ENCODE measurements at places on chromosomes 3 and 15.

- DNase-seq, result no peak
Observed at GRCh38 chr3:143122608-143123352, 3.2 kb downstream of the CHST2 start.

DNA sequence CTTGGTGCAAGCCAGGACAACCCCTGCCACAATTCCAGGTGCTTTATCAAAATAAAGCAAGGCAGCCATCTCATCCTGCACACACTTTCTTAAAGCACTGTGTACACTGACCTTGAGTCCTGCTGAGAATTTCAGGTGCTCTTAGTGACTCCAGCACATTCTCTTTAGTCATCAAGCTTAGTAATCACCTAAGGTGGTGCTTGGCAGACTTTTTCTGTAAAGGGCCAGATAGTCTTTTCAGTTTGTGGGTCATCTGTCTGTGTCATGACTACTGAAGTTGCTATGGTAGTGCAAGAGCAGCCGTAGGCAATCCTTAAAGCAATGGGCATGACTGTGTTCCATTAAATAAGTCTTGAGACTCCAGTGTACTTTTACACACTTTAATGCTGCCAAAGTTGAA, 36.4 kb downstream of the RIOX2 start:
- no peak for DNase-seq

- no peak for DNase-seq
Observed at GRCh38 chr15:87145696-87146095, 1066.0 kb downstream of the AGBL1 start.

GRCh38 chr3:153215966-153216365, 53.9 kb downstream of the RAP2B start:
- DNase-seq, result no peak

GRCh38 chr3:11716573-11717290, 73.0 kb upstream of the VGLL4 start:
- no peak for DNase-seq

DNA sequence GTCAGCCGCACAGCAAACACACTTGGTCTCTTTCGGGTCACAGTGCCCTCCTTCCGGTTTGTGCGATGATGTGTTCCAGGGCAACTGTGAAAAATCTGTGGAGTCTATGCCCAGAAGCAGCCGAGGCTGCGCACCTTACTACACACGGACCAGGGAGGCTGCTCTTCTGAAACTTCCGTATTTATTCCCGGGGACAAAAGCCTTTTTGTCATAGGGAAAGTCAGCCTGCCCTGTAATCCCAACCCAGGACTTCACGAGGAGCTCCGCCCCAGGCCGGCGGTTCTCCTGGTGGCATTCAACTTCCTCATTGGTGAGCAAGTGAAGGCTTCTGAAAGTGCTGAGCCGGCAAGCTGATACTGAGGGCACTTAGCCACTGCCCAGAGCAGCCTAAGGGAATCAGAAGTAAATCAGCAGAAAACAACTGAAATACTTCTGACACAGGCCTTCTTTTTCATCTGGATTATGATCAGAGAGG, 126.5 kb downstream of the FMN1 start:
- DNase-seq, result no peak

DNA sequence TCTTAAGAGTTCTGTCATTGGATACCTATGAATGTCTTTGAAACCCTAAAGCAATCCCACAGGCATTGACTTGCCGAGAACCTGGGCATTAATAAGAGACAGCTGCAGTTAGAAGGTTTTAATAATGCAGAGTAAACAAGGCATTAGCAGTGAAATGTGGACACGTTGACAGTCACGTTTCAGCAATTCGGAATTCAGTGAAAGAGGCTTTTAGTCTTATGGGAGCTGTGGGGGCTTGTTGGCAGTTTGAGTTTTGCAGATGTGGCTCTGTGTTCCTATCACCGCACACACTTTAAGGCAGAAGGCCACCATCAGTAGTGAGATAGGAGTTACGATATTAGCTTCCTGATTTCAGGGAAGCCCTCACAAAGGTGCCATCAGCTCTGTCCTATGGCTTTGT, 145.2 kb upstream of the NUDT16 start:
- DNase-seq, result no peak

DNA sequence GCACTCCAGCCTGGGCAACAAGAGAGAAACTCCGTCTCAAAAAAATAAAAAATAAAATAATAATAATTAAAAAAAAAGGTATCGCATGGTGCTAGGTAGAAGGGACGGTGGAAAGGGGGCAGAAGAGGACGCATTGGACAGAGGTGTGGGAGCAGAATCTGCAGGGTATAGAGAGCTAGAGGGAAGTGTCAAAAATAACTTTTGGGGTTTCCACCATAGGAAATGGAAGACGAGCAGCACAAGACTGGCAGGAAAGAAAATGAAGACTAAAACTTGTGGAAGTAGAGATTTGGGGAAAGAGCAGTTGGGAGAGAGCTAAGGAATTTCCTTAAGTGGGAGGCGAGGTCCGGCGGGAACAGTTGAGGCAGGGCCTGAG, 585 bp upstream of the MKRN2 start:
- no peak for DNase-seq

GRCh38 chr3:152480282-152480953, 211.7 kb downstream of the MBNL1 start:
- no peak for DNase-seq

- DNase-seq, result no peak
Observed at GRCh38 chr3:7382293-7383010, 521.5 kb downstream of the GRM7 start.

GRCh38 chr3:99833617-99834205, 16.0 kb downstream of the CMSS1 start:
- no peak for DNase-seq

GRCh38 chr3:78086150-78086549, 1046.3 kb downstream of the ROBO2 start:
- DNase-seq, result no peak

- DNase-seq, result no peak
Observed at GRCh38 chr3:127823426-127823857, 1.1 kb upstream of the MGLL start.

DNA sequence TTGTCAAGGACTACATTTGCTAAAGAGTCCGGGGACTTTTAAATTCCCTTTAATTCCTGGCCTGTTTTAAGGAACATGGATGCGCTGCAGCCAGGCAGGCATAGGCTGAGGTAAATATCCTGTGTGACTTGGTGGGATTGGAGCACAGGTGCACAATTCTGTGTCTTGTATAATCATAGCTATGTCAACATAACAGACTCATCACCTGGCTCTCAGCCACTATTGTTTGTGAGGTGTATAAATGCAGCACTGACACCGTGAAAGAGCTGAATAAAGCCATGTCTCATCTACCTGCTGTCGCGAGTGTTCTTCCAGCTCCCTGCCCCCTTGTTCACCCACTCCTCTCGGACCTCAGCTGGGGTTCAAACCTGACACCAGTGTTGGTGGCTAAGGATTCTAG, 109.7 kb downstream of the MFSD1 start:
- no peak for DNase-seq

GRCh38 chr3:66538390-66538789, 37.6 kb upstream of the LRIG1 start:
- no peak for DNase-seq

DNA sequence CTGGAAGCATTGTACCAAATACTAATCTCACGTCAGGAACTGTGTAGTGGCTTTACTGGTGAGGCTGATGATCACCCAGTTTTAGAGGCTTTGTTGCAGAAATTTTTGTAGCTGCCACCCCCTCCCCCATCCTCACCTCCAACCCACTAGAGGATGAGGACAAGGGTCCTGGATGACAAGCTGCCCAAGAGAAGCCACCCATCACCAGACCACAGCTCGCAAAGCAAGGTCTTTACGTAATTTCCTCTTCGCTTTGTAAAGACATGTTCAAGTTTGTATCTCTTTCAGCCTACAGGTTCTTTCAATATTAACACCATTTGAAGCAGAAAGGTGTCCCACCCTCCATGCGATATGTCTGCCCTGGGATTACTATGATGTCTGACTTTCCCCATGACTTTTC, 74.2 kb downstream of the LDHAL6B start:
- no peak for DNase-seq

DNA sequence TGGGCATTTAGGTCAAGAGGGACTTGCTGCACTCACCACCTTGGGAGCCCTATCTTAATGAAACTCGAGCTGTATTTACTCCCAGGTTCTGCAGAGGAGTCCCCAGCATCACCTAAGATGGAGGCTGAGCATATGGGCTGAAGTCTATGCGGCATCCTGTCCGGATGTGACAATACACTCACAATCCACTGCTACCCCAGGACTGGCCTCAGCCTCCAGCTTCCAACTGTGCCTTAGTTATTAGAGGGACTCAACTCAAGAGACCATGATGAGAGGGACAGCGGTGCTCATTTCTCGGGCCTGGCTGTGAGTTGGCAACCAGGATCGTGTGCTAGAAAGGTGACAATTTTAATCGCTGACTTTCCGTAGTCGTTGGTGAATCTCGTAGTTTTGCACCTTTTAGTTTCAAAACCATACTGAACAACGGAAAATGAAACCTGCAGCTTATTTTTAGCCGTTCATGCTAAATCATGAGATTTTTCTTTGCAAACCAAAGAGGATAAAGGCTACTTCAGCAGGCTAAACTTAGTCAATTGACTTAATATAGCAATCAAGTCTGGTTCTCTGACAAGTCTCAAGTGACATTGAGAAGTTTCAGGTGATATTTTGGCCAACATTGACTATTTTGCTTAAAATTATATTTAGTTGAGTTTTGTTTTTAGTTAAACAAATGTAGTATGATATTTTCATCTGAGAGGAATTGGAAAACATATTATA, 11.1 kb downstream of the ZBTB38 start:
- DNase-seq, result peak; percentile 67

DNA sequence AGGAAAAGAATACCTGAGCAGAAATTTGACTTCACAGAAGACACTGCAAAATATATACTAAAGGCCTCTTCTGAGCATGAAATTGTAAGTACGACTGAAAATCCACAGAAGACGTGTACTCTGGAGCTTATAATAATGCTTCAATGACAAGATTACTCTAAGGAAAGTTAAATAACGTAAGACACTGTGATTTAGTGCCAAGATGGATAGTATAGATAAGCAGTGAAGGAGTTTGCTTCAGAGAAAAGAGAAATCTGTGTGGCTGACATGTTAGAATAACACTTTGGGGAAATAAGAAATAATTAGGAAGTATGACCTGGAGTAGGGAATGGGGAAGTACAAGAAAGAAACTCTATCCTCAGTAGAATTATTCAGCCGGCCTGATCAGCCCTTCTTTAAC, 28.9 kb downstream of the ALDH1A2 start:
- no peak for DNase-seq

DNA sequence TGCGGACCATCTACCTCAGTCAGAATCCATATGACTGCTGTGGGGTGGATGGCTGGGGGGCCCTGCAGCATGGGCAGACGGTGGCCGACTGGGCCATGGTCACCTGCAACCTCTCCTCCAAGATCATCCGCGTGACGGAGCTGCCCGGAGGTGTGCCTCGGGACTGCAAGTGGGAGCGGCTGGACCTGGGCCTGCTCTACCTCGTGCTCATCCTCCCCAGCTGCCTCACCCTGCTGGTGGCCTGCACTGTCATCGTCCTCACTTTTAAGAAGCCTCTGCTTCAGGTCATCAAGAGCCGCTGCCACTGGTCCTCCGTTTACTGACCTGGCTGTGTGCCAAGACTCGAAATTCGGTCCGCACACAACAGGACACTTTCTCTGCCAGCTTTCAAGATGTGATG, 21.9 kb downstream of the NRROS start:
- no peak for DNase-seq

Data from activated effector memory CD4-positive, alpha-beta T cell treated with anti-CD3 and anti-CD28 coated beads, Interleukin-2, amount 50 U/mL, for 16 hours (primary cell).